ENCODE measurements at places on chromosomes 5 and 9. TPM values are rescaled to one million over a fixed set of nuclear protein-coding genes. Genes with fewer than 3 reads are reported as not detected.

Gene PTPRD
- not detected for polyA plus RNA-seq

Gene TAS2R1
- polyA plus RNA-seq: not detected

Gene CFAP157
- not detected for polyA plus RNA-seq

Gene MYMK
- polyA plus RNA-seq: not detected

Gene LRRC70
- not detected for polyA plus RNA-seq

Gene NRG2
- not detected for polyA plus RNA-seq

Gene DOK3
- polyA plus RNA-seq: 154 TPM

Gene IL9
- polyA plus RNA-seq: not detected

Gene CDHR2
- not detected for polyA plus RNA-seq

Gene GAS1
- 0.26 TPM for polyA plus RNA-seq

Gene FSTL4
- polyA plus RNA-seq: not detected

Gene SOX30
- 0.81 TPM for polyA plus RNA-seq

Gene PRXL2C
- 9.6 TPM for polyA plus RNA-seq

Gene PCDHGB4
- polyA plus RNA-seq: 0.08 TPM

Gene RANBP17
- polyA plus RNA-seq: not detected

Gene GLRA1
- polyA plus RNA-seq: not detected

Gene SWI5
- 25.4 TPM for polyA plus RNA-seq
